Stimulated activated CD8-positive, alpha-beta memory T cell treated with anti-CD3 and anti-CD28 coated beads, Interleukin-4, amount 100 ng/mL, for 48 hours (primary cell): ENCODE measurements at places on chromosomes 2 and 18.

- no peak for DNase-seq
Observed at GRCh38 chr2:160141419-160141818, 58.7 kb downstream of the ITGB6 start.

- DNase-seq, result no peak
Observed at GRCh38 chr18:28584731-28585130, 407.8 kb upstream of the CDH2 start.

DNA sequence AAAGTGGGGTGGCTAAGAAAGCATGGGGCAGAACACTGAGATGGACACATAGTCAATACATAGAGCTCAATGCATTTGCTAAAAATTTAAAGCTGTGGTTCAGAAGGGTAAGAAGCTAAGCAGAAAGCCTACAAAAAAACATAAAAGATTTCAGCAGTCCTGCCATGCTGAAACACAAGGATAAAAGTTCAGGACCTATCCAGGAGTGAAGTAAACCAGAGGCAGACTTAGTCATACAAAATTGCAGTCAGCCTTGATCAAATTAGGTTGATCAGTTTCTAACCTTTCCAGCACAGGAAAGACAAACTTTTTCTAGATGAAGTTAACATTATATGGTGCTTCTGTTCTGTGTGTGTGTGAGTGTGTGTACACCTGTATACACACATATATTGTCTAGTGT is 120.8 kb upstream of the RBMS1 start:
- no peak for DNase-seq

DNA sequence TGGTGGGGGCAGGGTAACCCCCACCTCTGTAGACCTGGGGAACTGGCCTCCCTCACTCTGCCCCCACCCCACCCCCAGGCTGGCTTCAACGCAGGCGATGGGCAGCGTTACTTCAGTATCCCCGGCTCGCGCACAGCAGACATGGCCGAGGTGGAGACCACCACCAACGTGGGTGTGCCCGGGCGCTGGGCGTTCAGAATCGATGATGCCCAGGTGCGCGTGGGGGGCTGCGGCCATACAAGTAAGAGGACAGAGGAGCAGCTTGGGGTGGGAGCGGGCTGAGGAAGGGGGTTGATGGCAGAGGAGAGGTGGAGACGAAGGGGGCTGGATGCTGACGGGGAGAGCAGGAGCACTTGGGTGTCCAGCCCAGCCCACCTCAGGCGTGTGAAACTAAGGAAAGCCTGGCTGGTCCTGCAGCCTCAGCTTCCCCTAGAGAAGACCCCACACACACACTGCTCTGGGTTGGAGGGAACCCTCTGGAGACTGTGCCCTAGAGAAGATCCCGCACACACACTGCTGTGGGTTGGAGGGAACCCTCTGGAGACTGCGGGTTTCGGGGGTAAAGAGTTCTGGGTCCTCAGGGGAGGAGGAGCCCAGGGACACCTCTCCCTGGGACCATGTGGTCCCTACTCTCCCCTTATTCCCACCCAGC is 36.2 kb downstream of the SNED1 start:
- no peak for DNase-seq

DNA sequence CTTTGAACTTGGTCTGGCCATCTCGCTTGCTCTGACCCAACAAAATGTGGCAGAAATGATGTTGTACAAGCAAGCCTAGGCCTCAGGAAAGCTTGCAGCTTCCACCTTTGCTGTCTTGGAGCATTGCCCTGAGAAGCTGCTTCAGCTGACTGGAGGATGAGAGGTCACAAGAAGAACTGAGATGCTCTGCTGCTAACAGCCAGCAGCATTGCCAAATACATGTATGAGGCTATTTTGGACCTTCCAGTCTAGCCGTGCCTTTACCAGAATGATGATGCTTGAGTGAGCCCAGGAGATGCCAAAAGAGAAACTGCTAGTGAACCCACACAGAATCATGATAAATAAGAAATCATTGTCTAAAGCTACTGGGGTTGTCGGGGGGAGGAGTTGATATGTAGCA is 13.2 kb upstream of the ITGAV start:
- DNase-seq, result no peak

DNA sequence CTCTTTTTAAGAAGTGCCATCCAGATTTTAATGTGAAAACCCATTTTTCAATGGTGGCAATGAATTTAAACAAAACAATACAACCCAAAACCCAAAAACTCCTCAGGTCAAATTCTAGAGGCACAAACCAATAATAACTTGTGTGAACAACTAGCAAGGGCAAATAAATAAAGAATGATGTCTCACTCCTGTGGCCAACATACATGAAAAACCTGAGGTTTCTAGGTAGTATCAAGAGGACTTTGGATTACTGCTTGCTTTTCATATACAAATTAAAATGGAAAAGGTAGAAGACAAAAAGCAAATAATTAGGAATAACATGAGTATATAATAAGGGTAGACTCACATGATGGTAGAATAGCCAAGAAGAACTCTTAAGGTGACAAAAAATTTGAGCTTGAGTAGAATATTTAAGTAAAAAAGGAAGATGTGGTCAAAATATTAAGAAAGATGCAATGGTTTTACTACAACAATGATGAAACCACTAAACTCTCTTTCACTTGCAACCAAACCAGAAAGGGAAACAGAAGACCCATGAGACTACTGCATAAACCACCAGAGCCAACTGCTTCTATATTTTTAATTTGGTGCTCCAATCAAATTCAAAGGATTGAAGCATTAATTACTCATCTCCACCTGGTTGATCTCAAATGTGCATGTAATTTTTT is 53.5 kb downstream of the DARS1 start:
- no peak for DNase-seq

- DNase-seq, result no peak
Observed at GRCh38 chr2:223865907-223866508, 28.6 kb upstream of the AP1S3 start.

DNA sequence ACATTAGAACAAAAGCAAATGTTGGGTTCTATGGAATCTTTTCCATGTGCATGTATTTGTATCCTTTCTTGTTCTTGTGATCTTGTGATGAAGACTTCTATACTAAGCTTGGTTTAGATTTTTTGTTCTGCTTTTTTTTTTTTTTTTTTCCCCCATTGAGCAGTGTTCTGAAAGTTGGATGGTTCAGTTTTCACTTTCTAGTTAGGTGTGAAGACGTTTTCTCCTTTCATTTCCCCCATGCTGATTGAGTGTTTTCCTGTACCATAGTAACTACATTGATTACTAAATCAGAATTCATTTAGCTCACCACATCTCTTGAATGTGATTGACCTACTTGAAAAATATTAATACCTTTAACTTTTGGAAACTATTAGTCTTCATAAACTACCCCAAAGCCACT is 34.1 kb downstream of the NOP58 start:
- no peak for DNase-seq

GRCh38 chr2:135952891-135953290 is 32.5 kb downstream of the DARS1 start:
- DNase-seq, result no peak
